Activated naive CD4-positive, alpha-beta T cell (primary cell): ENCODE measurements at places on chromosomes 7 and 10.

- no peak for DNase-seq
Observed at GRCh38 chr7:123209786-123210185, 10.0 kb upstream of the SLC13A1 start.

GRCh38 chr7:77702513-77702912 lies 6.3 kb downstream of the RSBN1L start:
- no peak for DNase-seq

DNA sequence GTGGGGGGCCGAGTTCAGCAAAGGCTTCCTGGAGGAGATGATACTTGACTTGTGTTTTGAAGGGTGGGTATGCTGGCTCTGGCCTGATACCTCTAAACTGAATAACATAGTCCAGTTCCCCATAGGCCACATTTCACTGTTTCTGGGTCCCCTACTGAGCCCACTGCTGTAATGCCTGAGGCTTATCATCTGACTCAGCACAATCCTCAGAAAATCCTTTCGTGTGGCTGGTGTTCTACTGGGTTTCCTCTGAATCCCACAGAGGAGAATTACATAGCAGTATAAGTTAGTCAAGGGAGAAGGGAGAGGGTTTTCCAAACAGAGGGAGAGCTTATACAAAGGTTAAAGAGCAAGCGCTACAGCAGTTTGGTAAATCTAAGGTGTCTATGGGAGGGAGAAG lies 2.8 kb upstream of the R3HCC1L start:
- DNase-seq: no peak

DNA sequence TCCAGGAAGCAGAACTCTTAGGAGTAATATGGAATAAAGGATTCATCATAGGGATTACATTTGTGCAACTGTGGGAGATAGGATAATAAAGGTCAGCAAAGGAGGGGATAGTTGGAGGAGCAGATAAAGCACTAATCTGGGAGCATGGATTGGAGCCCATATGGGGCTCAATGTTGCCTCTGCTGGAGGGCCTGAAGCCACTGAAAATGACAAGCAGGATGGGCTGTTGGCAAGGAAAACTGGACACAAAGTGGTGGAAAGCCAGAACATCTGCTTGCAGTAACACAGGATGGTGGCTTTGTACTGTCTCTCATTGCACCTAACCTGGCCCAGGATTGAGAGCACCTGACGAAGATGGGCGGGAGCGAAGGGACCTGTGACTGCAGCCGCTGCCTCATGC lies 15.0 kb upstream of the COMMD3 start:
- no peak for DNase-seq

- DNase-seq: no peak
Observed at GRCh38 chr7:79673969-79674368, 220.5 kb upstream of the MAGI2 start.

DNA sequence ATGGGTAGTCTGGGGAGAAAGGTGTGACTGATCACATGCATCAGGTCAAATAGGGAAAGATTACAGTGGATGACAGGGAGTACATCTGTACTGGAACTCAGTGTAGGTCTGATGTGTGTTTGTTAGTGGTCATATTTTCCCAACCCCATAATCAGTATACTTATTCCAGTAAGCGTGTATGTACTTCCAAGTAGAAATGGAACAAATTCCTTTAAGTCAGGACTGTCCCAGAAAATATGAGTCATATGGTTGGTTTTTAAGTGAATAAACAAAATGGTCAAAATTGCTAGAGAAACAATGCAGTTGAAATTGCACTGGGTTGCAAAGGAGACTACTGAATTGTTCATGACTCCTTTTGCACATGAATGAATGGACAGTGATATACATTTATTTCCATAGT lies 118.8 kb upstream of the MYO3A start:
- DNase-seq: no peak

DNA sequence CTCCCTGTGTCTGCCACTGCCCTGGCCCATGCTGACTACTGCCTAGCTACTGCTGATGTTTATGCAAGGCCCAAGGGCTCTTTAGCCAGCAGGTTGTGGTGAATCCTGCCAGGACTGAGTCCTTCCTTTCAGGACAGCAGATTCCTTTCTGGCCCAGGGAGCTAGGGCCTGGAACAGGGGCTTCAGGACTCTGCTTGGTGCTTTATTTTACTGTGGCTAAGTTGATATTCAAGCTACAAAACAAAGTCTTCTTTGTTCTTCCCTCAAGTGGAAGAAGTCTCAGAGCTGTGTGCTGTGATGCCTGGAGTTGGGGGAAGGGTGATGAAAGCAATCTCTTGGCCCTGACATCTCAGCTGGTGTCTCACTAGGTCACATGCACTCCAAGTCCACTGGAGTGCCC lies 66.2 kb upstream of the NME8 start:
- DNase-seq: no peak

GRCh38 chr7:121026159-121026558 lies 37.6 kb downstream of the CPED1 start:
- DNase-seq: no peak

- DNase-seq: no peak
Observed at GRCh38 chr7:44764665-44765578, 16.3 kb downstream of the ZMIZ2 start.
